ENCODE measurements at places on chromosomes 5 and 9.

GRCh38 chr5:166262395-166262794 is 2029.0 kb upstream of the WWC1 start:
- DNase-seq, result no peak

DNA sequence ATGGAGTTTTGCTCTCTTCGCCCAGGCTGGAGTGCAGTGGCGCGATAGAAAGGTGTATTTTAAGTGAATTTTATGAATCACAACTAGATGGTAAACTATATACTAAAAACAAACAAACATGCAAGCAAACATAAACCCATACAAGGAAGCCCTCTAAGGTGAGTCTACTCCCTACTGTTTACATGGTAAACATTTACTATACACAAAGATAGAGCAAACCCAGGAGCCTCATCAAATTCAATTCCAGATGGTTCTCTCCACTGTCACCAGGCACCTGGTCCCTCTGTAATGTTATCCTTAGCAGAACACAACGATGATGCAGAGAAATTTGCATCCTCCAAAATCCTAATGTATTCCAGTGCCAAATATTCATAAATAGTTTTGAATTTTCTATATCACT is 17.9 kb downstream of the ANKH start:
- no peak for DNase-seq

GRCh38 chr5:109743041-109743531 is 53.4 kb downstream of the MAN2A1 start:
- no peak for DNase-seq

GRCh38 chr9:71245651-71246050 is 124.2 kb upstream of the TRPM3 start:
- DNase-seq, result no peak

DNA sequence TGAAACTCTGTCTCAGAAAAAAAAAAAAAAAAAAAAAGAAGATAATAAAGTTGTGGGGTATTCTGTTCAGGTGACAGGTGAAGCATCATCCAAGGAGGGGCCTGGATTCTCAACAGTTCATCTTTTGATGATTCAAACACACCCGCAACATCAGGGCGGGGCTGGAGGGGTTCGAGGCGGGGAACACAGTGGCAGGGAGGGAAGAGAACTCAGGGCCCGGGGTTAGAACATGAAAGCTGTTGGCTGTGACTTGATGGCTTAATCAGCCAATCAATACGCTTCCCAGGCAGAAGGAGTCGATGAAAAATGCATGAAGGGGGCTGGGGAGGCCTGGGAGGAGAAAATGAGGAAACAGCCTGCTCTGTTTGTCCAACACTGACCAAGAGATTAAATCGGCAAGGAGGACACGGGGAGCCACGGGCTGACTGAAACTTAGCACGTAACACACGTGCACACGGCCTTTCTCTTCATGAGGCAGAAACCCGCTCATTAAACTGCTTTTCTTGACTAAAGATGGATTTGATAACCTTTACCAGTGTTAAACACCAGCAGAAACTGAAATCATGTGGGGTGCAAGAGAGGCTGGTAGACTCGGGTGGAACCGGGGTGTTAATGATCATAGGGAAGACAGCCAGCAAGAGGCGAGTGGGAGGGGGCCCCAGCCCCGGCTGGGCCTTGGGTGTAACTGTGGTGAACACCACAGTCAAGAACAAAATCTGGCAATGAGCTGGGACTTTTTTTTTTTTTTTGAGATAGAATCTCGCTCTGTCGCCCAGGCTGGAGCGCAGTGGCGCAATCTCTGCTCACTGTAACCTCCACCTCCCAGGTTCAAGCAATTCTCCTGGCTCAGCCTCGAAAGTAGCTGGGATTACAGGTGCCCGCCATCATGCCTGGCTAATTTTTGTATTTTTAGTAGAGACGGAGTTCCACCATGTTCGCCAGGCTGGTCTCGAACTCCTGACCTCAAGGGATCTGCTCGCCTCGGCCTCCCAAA is 105.7 kb upstream of the RAPGEF1 start:
- peak; percentile 9 for DNase-seq

GRCh38 chr5:88058625-88059024 is 210.0 kb downstream of the TMEM161B start:
- no peak for DNase-seq

- DNase-seq, result no peak
These were observed 499.5 kb downstream of the ENC1 start for GRCh38 chr5:74141053-74141452.

DNA sequence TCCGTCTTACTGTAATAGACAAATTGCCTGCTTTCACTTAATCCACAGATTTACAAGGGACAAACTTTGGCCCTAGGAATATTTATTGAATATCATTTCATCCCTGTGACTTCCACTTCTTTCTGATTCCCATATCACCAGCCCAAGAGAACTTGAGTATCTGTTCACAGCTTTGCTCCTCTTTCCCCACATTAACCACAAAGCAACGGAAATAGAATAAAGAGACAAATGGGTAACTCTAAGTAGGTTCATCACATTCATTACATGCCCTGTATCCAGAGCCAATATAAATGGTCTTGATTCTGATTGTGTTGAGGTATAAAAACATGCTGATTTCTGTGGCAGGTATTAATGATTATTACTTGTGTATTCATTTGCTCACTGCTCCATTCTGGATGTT is 41.9 kb downstream of the TMEM252 start:
- no peak for DNase-seq

DNA sequence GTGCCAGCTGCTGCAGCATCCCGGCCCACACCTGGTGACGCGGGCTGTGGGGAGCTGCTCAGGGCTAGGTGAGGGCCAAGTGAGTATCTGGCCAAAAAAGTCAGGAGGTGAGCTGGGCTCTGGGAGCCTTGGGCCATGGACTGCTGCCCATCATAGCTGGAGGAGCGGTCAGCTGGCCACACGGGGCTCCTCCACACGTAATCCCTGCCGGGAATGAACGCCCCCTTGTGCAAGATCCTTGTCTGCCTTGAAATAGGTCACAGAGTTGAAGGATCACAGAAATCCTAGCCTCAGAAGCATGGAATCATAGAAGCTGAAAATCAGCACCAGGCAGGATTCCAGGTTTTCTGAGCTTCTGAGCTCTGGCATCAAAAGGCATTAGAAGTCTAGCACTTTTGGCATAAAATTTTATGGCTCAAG is 16.8 kb upstream of the COL27A1 start:
- no peak for DNase-seq

- no peak for DNase-seq
These were observed 197.0 kb upstream of the VLDLR start for GRCh38 chr9:2424619-2425033.

GRCh38 chr5:33888587-33888986 is 3.2 kb downstream of the ADAMTS12 start:
- DNase-seq, result no peak

DNA sequence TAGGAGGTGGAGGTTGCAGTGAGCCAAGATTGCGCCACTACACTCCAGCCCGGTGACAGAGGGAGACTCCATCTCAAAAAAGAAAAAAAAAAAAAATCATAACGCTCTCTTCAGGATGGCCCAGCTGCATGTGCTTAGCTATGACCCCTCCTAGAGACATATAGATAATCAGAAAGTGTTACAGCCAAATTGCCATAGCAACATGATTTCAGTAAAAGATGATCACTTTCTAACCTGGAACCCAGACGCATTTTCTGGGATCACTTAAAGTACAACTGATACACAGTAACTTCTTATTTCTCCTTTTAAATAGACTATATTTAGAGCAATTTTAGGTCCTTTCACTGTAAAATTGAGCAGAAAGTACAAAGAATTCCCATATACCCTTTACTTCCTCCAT is 372.9 kb downstream of the CDH18 start:
- no peak for DNase-seq

DNA sequence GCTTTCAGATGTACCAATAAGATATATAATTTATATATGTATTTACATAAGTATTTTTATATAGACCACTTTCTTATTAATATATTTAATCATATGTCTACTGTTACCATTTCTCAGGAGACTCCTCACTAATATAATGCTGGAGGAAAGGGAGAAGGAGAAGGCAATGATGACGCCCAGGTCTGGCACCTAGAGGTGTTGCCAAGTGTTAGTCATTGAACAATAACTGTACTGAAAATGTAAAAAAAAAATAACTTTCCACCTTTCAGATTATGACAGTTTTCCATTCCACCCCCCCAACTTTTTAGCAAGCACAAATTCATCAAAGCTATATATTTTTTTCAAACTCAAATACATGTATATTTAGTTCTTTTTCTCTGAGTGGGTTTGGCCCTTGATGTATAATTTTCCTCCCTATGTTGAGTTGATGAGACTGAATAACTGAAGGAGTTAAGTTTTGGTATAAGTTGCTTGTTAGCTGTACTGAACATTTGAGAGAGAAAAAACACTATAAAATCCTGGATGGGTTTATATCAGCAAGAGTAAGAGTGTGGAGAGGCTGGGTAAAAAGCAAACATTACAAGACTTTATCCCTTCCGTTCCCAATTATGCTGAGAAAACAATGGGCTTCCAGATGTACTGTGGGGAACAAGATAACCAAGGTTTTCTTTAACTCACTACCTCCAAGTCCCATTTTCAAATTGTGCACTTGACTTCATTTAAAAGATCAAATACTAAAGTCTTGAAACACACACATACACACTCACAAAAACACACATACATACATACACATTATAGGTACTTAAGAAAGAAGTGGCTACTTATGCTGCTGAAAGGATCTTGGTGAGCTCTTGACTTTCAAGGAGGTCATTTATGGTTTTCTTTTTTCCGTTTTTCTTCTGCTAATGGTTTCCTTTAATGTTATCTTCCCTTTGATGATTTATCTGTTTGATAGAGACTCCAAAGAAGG is 142.8 kb upstream of the IFNE start:
- no peak for DNase-seq

- DNase-seq, result no peak
These were observed 73.1 kb downstream of the DIRAS2 start for GRCh38 chr9:90569511-90569910.

- DNase-seq, result no peak
These were observed 545 bp downstream of the DIPK1B start for GRCh38 chr9:136712690-136713544.

GRCh38 chr9:15485836-15486666 is 24.7 kb downstream of the PSIP1 start:
- no peak for DNase-seq

DNA sequence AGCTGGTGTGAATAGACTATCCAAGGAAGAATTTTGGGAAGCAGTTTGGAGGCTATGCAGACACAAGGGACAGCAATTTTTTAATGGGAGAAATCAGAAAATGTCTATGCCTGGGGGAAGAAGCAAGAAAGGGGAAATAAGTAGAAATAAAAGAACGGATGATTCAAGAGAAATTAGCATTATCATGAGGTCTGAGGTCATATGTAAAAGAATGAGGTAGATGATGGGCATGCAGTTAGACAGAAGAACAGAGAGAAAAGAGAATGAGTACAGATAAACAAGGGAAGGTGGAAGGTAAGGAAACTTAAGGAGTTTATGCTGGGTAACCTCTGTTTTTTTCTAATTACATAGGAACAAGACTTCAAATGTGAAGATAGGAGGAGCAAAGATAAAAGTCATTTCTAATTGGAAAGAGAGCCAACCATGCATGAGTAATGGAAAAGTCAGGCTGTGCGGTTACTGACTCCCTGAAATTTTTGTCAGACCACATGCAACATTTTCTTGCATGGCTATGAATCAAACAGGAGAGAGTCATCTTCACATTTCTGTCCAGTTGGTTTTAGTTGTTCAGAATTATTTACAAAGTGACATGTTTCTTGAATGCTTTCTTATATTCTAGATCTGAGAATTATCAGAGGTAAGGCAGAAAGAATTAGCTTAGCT is 101.0 kb upstream of the PIK3R1 start:
- no peak for DNase-seq

- no peak for DNase-seq
These were observed 2.9 kb upstream of the PRRC2B start for GRCh38 chr9:131391020-131391419.

- no peak for DNase-seq
These were observed 46.8 kb downstream of the FRMD3 start for GRCh38 chr9:83491413-83491812.

DNA sequence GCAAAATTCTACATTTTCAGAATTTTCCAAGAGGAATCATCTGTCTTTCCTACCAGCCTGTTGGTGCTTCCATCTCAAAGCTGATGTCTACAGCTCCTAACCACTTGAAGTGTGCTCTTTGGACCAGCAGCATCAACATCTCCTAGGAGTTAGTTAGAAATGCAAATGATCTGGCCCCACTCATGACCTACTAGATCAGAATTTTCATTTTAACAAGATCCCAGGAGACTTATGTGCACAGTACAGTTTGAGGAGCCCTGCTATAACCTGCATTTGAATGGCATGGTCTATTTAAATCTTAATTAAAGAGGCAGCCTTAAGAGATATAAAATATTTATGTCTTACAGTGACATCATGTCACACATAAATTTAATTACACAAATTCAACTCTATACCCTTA is 33.8 kb downstream of the ITK start:
- no peak for DNase-seq

- no peak for DNase-seq
These were observed 225.7 kb downstream of the ASTN2 start for GRCh38 chr9:117189121-117189520.

DNA sequence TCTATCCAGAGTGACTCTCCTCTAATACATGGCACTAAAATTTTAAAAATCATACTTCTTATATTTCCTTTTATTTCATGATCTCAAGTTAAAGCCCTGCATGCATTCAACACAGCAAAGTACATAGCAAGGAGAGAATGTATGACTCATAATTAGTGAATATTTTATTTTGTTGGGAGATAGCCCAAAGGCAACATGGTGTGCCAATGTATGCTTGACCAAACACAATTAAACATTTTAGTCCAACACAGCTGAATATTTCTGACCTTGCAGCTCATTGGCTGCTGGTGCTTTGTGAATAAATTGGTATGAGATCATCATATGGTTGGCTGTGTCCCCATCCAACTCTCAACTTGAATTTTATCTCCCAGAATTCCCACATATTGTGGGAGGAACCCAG is 103.5 kb downstream of the NPR3 start:
- no peak for DNase-seq

DNA sequence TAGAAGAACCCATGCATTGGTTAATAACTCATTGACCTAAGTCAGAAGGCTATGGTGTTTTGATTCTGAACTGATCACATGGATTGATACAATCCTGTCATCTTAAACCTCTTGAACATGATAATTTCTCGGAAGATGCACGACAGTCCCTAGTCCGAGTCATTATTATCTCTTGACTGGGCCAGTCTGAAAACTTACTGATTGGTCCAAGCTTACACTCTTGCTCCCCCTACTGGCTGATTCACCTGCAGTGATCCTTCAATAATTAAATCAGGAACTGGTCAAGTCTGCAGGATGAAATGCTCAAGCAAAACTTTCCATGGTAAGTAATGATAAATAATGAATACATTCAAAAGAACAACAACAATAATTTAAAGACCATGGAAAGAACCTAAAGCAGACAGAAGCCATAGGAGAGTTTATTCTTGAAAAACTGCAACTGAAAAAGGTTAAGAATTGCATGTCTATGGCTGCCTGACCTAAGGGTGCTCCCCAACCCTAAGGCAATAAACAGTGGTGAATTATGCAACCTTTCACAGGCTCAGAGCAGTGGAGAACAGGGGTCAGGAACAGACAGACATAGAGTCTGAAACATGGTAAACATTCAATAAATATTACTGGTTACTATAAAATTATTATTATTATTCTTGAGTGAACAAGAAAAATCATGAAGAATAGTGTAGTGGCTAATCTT is 79.3 kb downstream of the BRINP1 start:
- no peak for DNase-seq

- DNase-seq, result no peak
These were observed 151.2 kb upstream of the ADRA1B start for GRCh38 chr5:159765135-159765433.
